ENCODE measurements at places on chromosomes 6 and 20.

- no peak for DNase-seq
Measured at GRCh38 chr6:109580519-109580918, 97.5 kb upstream of the ZBTB24 start.

GRCh38 chr6:21597801-21598673 lies 4.5 kb downstream of the SOX4 start:
- DNase-seq: no peak

DNA sequence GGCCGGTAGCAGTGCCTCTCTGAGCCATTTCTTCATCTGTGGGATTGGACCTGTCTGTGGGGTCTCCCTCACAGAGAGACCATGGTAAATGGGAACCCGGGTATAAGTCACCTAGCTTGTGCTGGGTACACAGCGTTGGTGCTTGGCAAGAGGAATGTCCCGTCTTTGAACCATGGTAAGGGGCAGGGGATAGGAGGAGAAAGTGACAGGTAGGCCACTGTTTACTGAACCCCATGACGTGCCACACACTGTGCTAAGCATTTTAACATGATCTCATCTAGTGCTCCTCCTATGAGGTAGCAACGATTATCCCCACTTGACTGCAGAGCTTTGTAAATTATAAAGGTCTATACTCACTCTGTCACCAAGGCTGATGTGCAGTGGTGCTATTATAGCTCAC lies 600 bp upstream of the TNNC2 start:
- DNase-seq: no peak

DNA sequence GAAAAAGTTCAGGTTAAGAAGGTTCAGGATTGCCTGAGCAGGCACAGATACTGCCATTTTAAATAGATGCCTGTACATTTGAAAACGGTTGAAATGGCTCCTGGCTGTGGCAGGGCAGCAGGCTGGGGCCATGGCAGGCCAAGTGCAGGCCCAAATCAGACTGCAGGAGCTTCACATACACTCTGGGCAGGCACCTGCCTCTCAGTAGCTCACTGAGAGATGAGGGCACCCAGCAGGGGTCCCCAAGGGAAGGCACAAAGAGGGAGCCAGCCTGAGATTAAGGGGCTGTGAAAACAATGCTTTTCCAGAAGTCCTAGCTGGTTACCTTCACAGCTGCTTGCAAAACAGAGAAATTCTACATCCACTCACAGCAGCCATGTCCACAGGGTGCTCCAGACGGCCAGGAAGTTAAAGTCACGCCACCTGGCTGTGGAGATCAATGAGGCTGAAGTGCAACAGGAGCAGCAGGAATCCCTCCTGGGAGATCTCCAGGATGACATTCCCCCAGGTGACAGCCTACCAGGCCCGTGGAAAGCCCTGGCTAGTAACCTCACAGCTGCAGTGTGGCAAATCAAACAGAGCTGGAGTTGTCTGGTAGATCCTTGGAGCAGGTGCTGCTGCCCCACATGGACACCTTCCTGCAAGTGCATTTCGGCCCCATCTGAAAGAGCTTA lies 6.2 kb upstream of the RAET1E start:
- DNase-seq: no peak

GRCh38 chr6:167163476-167164011 lies 5.8 kb upstream of the GPR31 start:
- no peak for DNase-seq

DNA sequence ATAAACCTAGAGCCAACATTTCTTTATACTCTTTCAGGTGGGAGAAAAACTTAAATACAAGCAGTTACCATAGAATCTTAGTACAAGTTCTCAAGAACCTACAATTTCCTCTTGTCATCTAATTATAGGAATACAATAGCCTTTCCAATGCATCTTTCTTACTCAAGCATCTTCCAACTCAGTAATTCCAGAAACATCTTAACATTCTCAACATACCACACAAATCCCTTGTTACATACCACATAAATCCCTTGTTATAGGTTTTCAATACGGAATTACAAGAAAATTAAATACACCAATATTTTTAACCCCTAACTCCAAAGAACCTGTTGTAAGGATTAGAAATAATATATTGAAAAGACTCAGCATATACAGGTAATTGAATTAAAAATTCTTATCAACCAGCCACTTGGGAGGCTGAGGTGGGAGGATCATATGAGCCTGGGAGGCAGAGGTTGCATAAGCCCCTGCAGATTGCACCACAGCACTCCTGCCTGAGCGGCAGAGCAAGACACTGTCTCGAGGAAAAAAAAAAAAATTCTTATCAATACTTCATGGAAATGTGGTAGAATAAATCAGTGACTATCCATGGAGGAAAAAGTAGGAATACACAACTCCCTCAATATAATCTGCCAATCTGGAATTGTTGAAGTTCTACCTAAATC lies 127.5 kb upstream of the CCDC28A start:
- no peak for DNase-seq

GRCh38 chr6:63636518-63637021 lies 968 bp downstream of the PHF3 start:
- DNase-seq: peak; percentile 38

Data from CD4-positive, alpha-beta T cell (primary cell).